ENCODE measurements at places on chromosomes 6 and 20. TPM values are rescaled to one million over a fixed set of nuclear protein-coding genes. Genes with fewer than 3 reads are reported as not detected.

The PCNA gene
- total RNA-seq: 25.1 TPM

The NINL gene
- total RNA-seq: 15.5 TPM

The SYCP2 gene
- 2.2 TPM for total RNA-seq

The CALHM4 gene
- not detected for total RNA-seq

The HCRTR2 gene
- total RNA-seq: 13.3 TPM

The HLA-DRB1 gene
- 1.7 TPM for total RNA-seq

The DCDC2 gene
- 1.7 TPM for total RNA-seq

The ZBTB46 gene
- total RNA-seq: 18.7 TPM

The GRM1 gene
- total RNA-seq: 12.8 TPM

Measured in temporal lobe (tissue), 4 donors.